ENCODE measurements at places on chromosomes 12 and 14.

- no peak for DNase-seq
Observed at GRCh38 chr12:87782838-87783237, 246.4 kb downstream of the C12orf50 start.

DNA sequence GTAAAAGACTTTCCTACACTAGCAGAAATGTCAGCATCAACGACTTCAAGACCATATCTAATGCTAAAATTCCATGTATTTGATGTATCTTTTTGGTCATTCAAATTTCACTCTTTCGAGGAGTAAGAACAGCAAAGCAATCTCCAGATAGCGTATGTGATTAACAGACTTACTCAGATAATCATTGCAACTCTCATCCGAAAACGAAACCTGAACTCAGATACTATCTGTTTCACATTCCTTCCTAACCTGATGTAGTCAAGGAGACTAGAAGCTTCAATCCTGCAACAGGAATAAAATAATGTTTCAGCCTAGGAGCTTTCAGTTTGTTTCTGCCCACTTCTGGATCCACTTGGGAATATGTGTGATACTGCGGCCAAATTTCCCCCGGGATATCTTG, 286.3 kb downstream of the NUAK1 start:
- no peak for DNase-seq

- no peak for DNase-seq
Observed at GRCh38 chr12:16350682-16351081, 3.2 kb downstream of the MGST1 start.

DNA sequence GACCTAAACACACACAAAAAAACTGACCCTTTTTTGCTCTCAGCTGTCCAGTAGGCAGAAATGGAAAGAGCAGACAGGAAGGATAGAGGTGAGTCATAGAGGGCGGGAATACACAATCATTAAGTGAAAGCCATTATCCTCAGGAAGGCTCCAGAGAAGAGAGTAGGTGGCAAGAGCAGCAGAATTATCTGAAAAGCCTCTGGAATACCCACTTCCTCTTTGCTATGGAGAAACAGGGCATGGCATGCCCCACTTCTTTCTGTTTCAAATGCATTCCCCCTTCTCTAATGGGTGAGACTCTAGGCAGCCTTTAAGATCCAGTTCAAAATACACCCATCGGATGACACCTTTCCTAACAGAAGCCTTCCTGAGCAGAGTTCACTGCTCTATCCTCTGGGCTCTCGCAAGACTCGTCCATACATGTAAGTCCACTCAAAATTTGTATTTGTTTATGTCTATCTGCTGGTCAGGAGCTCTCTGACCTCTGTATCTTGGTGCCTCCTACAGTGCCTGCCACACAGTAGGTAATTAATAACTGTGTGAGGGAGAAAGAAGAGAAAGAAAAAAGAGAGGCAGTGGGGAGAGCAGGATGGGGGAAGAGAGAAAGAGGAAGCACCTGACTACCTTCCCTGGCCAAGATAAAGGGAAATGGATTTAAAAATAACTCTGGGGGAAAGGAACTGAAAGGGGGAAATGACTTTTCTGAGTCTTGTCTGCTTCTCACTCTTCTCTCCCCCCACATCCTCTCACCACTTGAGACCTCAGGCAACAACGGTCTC, 8.5 kb downstream of the KLHL33 start:
- DNase-seq, result no peak

Measured in stimulated activated CD8-positive, alpha-beta memory T cell treated with anti-CD3 and anti-CD28 coated beads, Interleukin-4, amount 100 ng/mL, for 1 hour (primary cell).